Esophagus squamous epithelium (tissue), 5 donors: ENCODE measurements at places on chromosomes 3 and 15.

- no peak for DNase-seq
These were observed 29.0 kb downstream of the ABHD6 start for GRCh38 chr3:58266577-58266976.

- DNase-seq, result no peak
These were observed 53.2 kb upstream of the HEG1 start for GRCh38 chr3:125108833-125109535.

DNA sequence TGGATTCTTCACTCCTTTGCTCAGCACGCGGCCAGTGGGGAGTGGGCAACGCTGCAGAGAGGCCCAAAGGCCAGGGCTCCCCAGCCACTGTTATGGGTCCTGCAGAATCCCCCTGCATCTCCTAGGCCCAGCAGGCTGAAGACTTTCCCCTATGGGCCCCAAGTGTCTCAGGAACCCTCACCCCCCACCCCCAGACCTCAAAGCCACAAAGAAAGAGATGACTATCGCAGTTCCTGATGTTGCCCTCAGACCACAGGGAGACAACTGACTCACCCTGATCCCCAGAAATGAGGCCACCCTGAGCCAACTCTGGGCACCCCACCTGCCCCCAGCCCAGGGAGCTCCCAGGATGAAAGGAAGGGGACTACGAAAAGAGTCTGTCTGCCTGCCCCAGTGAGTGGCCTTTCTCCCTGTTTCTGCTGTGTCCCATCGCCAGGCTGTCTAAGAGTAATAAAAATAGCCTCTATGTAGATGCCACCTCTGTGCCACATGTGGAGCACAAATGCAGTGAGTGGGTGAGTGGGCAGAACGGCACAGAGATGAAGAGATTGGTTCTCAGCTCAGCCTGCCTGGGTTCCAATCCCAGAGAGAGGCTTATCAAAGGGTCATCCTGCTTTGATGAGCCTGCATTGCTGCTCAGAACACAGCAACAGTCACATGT lies 283.0 kb downstream of the UACA start:
- no peak for DNase-seq

- DNase-seq, result no peak
These were observed 17.5 kb downstream of the CCR4 start for GRCh38 chr3:32968920-32969389.
